IMR-90 (cell line): ENCODE measurements at places on chromosomes 7 and 10. TPM values are rescaled to one million over a fixed set of nuclear protein-coding genes. Genes with fewer than 3 reads are reported as not detected.

DRGX gene
- not detected in 2 replicates for total RNA-seq

ELFN1 gene
- total RNA-seq, result 1.6 and 2.2 TPM in 2 replicates

OPTN gene
- 34.8 and 56.9 TPM in 2 replicates for total RNA-seq

LLCFC1 gene
- total RNA-seq, result not detected in 2 replicates

SFRP5 gene
- total RNA-seq, result not detected in 2 replicates

DNA sequence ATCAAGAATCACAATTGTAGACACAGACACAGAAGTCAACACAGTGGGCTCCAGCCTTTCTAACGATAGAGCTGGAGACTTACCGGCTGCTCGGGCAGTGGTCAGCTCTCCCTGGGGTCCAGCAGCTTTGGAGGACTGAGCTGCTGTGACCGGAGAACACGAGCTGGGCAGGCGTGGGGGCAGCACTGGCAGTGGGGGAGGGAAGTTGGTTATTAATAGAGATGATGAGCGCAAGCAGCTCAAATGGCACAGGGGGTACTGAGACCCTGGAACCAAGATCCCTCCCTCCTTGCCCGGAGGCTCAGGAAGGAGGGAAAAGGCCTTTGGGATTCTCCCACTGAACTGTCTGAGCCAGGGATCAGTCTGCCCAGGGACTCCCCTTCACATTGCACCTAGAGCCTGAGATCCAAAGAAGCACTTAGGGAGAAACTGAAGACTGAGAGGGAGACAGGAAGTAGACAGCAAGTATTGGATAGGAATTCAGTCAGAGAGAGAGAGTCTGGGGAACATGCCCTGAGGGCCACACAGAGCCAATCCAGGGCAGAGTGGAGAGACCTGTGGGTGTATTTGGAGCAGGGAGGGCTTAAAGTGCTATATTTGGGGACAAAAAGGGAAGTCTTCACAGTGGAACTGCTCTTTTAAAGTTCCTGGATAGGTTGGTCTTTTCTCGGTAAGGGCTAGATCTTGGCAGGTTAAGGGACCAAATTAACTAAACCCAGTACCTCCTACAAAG, at the start of gene MYOZ1:
Gene MYOZ1 (minus strand): TSS at position 147 of the 733 bp plus-strand sequence. CDS start 1,457 bp downstream, outside the sequence.
- no peaks in the 10 kb centered on the region for H3K4me1 ChIP-seq
- DNase-seq, result no peak
- H3K4me3 ChIP-seq, result no peak within 1 kb of the TSS
- H3K27me3 ChIP-seq, result peaks cover 8% of the 10 kb centered on the region; the same call in 1 of the 2 replicates
- H3K27ac ChIP-seq, result no peak within 1 kb of the TSS

- H3K36me3 ChIP-seq, result no peaks in the 10 kb centered on the region
- peaks cover 5% of the 10 kb centered on the region for H3K4me1 ChIP-seq
- DNase-seq, result peak; percentile 59
These were observed 1.1 kb downstream of the FKBP9 start for GRCh38 chr7:32958046-32959025.

GRCh38 chr7:149690688-149691446, 82.5 kb downstream of the ZNF467 start:
- H3K4me1 ChIP-seq, result no peaks in the 10 kb centered on the region
- no peak overlapping the region for H3K4me3 ChIP-seq
- H3K27ac ChIP-seq, result no peak overlapping the region
- H3K27me3 ChIP-seq, result peaks cover 13% of the 10 kb centered on the region
- no peaks in the 10 kb centered on the region for H3K36me3 ChIP-seq
- peak; percentile 71 for DNase-seq

- no peaks in the 10 kb centered on the region for H3K27me3 ChIP-seq
- DNase-seq, result no peak
- H3K4me1 ChIP-seq, result no peaks in the 10 kb centered on the region
- H3K36me3 ChIP-seq, result no peaks in the 10 kb centered on the region
- no peak overlapping the region for H3K4me3 ChIP-seq
These were observed 498.3 kb downstream of the SORCS3 start for GRCh38 chr10:105139363-105139896.

- no peaks in the 10 kb centered on the region for H3K36me3 ChIP-seq
- H3K27ac ChIP-seq, result peak overlapping the region; percentile 50; the same call in 1 of the 2 replicates
- DNase-seq, result no peak
- H3K27me3 ChIP-seq, result no peaks in the 10 kb centered on the region
- H3K4me3 ChIP-seq, result no peak overlapping the region
These were observed 75.3 kb upstream of the CC2D2B start for GRCh38 chr10:95832216-95833041.
